ENCODE measurements at places on chromosomes 6 and 20. TPM values are rescaled to one million over a fixed set of nuclear protein-coding genes. Genes with fewer than 3 reads are reported as not detected.

- no peak for DNase-seq
These were observed 127.7 kb downstream of the VEGFA start for GRCh38 chr6:43897571-43898302.

DNA sequence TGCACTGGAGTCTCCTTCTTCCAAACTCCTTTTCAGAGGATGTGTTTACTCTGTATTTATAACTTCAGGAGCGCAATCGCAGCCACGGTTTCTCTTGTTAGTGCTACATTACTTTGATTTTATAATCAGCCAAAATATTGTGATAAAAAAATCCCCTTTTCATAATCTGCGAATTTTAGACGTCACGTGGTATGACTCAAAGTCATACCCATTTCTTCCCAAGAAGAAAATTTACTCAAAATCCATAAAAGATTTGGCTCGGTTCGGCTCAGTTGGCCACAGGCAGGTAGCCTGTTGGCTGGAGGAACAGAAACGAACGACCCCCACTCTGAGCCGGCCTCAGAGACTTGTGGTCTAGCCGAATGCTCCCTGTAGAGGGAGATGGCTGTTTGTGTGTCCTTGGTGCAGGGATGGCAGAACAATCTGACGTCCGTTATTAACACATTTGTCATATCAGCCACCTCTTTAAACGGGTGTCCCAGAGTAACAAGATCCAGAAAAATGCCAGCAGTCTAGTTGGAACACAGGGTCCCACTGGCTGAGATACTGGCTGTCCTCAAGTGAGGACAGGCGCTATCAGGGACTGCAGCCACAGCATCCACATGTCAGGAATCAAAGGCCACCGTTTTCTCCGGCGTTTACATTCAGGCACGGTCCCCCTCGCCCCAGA is 247.6 kb downstream of the DLL1 start:
- no peak for DNase-seq

DNA sequence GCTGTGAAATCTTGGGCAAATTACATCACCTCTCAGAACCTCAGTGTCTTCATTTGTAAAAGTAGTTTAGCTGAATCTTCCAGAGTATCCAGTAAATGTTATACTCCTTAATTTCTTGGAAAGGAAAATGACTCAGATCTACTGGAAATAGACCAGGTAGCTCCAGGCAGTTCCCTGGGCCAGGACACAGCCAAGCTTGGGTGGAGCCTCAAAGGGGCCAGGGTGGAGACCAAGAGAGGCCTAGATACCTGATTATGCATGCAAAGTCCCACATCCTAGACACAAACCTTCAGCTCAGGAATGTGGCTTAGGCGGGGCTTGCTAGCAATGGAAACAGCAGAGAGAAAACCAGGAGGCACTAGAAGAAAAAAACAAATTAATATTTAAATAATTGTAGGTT is 272.8 kb downstream of the MAFB start:
- no peak for DNase-seq

GRCh38 chr20:32534661-32535240 is 50.4 kb downstream of the NOL4L start:
- no peak for DNase-seq

GRCh38 chr6:4350567-4351519 is 215.5 kb upstream of the ECI2 start:
- no peak for DNase-seq

- no peak for DNase-seq
These were observed 42.4 kb downstream of the ARHGAP18 start for GRCh38 chr6:129667621-129668020.

DNA sequence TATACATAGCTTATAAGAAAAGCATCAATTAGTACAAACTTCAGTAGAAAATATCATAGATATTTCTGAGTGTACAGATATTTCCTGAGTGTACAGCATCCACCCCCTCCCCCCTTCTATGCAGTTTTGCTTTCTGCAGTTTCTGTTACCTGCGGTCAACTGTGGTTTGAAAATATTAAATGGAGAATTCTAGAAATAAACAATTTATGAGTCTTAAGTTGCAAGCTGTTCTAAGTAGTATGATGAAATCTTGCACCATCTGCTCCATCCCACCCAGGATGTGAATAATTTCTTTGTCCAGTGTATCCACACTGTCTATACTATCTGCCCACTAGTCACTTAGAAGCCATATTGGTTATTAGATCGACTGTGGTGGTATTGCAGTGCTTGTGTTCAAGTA is 15.8 kb upstream of the GPR63 start:
- DNase-seq = no peak

DNA sequence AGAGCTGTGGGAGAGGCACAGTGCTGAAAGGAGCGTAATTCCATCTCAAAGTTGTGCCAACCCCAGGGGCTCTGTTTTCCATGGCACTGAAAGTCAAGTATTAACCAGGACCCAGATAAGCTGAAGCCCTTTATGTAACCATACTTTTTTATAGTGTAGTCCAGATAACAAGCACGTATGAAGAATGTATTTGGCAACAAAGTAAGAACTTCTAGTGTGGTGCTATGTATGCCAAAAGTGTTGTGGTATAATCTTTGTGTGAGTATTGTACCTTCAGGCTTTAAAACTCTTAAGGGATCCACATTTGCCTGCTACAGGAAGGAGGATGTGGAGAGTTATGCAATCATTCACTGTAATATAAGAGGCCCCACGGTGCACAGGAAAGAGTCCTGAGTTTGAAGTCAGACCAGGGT is 129.4 kb downstream of the IBTK start:
- DNase-seq = no peak

GRCh38 chr6:38035478-38035877 is 216.0 kb downstream of the ZFAND3 start:
- no peak for DNase-seq

- DNase-seq = no peak
These were observed 31.4 kb downstream of the DTNBP1 start for GRCh38 chr6:15631432-15631831.

GRCh38 chr6:97021194-97021593 is 96.7 kb downstream of the KLHL32 start:
- DNase-seq = no peak

GRCh38 chr20:4017051-4017712 is 1.8 kb upstream of the RNF24 start:
- DNase-seq = no peak

DNA sequence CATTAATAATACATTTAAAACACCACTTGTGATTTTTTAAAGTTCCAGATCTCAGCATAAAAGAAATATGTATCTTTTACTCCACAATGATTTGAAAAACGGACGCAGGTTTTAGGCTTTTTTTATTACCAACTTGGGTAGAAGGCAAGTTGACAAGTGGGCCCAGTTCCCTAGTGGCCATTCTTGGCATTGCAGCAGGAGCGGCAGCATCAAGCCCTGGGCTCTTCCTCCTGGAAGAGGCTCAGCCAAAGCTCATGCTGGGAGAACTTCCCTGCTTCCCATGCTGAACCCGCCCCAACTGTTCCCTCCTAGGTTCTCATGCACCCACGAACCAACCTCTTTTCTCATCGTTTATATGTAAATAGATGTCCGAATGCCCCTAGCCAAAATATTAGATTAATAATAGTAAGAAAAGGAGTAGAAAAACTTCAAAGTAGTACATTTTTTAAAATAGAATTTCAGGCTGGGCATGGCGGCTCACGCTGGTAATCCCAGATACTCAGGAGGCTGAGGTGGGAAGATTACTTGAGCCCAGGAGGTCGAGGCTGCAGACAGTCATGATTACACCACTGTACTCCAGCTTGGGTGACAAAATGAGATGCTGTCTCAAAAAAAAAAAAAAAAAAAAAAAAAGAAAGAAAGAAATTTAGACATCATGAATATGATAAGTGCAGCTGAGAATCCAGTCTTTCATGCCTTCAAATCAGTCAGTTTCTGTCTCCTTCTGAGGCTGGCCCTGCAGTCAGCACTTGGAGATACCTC is 18.2 kb upstream of the MYB start:
- no peak for DNase-seq

Gene SLC4A11
- total RNA-seq = 0.14 TPM

GRCh38 chr20:50450881-50451752 is 59.1 kb upstream of the PTPN1 start:
- DNase-seq = peak; percentile 59

DNA sequence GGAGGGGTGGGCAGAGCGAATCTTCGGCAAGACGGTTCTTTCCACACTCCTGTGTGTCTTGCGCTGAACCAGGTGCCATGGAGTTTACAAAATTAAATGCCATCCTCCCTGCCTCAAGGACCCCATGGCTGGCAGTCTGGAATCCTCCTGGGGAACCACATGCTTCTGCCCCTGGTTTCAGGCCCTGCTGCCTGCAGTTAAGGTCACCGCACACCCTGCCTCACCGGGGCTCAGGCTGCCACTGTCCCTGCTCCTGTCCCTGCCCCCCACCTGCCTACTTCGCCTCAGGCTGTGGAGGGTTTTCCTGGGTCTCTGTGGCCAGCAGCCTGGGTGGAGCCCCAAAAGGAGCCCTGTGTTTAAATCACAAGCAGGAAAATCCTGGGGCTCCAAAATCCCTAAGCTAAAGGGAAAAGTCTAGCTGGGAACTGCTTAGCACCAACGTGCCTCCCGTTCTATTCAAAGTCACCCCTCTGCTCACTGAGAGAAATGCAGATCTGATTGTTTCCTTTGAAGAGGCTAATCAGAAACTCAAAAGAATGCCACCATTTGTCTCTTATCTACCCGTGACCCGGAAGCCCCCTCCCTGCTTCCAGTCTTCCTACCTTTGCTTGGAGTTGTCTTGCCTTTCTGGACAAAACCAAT is 10.6 kb upstream of the TTLL2 start:
- DNase-seq = no peak

DNA sequence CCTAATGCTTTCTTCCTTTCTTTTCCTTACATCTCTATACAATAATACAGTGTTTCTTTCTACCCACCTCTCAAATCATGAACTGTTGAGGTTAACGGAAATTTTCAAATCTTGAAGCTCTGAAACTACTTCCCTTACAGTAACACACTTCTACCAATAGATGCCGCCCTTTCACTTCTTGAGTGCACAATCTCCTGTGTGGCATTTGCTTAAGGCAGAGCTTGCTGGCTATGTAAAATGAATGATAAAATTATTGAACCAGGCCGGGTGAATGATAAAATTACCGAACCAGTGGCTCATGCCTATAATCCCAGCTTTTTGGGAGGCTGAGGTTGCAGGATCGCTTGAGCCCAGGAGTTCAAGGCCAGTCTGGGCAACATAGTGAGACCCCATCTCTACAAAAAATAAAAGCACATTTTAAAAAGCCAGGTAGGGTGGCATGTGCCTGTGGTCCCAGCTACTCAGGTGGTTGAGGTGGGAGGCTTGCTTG is 56.8 kb downstream of the KCNS1 start:
- peak; percentile 39 for DNase-seq

Gene MOXD1
- 1.9 TPM for total RNA-seq

Gene HCRTR2
- 0.09 TPM for total RNA-seq

- no peak for DNase-seq
These were observed 247.8 kb downstream of the KCNQ5 start for GRCh38 chr6:72869621-72870020.

Gene EFCAB8
- total RNA-seq = 0.33 TPM

Gene OPN5
- total RNA-seq = not detected

All from thymus (tissue), 14 donors.